Neural crest cell (in vitro differentiated cells): ENCODE measurements at places on chromosomes 16 and 17. TPM values are rescaled to one million over a fixed set of nuclear protein-coding genes. Genes with fewer than 3 reads are reported as not detected.

Gene C17orf78
- not detected in 2 replicates for total RNA-seq

Gene COG4
- total RNA-seq = 81.2 and 82.7 TPM in 2 replicates

Gene TMEM100
- total RNA-seq = 0.23 and 0.54 TPM in 2 replicates

Gene DHRS7C
- total RNA-seq = not detected in 2 replicates

Gene PPL
- 0.16 and 0.26 TPM in 2 replicates for total RNA-seq

Gene SLC9A5
- total RNA-seq = 3.3 and 4.4 TPM in 2 replicates

GRCh38 chr17:27206447-27206846 is 87.5 kb upstream of the WSB1 start:
- no peak for DNase-seq
- H3K4me1 ChIP-seq = no peaks in the 10 kb centered on the region
- peaks cover 20% of the 10 kb centered on the region for H3K27me3 ChIP-seq
- no peak overlapping the region for H3K4me3 ChIP-seq
- no peak overlapping the region for H3K27ac ChIP-seq

DNA sequence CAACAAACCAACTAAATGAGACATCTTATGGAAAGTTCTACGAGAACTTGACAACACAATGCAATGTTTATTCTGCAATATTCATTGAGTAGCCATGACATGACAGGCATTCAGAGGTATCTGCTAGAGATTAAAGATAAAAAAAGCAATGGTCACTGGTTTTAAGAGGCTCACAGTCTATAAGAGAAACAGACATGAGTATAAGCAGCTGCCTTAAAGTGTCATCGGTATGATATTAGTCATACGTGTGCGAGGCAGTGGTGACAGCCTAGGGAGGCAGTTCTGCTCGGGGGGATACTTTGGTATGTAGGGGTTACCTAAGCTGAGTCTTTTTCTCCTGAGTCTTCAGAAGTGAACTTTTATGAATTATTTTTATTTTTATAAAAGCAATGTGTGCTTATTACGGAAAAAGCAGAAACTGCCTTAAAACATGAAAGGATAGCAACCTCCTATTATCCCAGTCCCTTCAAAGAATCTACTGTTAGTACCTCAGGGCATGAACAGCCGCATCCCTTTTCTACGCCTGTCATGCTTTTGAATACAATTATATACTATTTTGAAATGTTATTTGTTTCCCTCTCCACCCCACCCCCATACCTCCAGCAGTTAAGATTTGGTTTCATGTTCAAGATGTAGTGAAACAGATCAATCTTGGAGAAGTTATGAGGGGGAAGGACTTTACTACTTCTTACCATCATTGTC is 7.7 kb downstream of the ST6GALNAC1 start:
- DNase-seq = no peak
- H3K27me3 ChIP-seq = no peaks in the 10 kb centered on the region
- peak overlapping the region; percentile 83 for H3K27ac ChIP-seq
- peaks cover 67% of the 10 kb centered on the region for H3K4me1 ChIP-seq

GRCh38 chr16:28324235-28324886 is 32.0 kb downstream of the SBK1 start:
- H3K4me1 ChIP-seq = peaks cover 5% of the 10 kb centered on the region
- no peak for DNase-seq
- H3K36me3 ChIP-seq = peaks cover 2% of the 10 kb centered on the region

DNA sequence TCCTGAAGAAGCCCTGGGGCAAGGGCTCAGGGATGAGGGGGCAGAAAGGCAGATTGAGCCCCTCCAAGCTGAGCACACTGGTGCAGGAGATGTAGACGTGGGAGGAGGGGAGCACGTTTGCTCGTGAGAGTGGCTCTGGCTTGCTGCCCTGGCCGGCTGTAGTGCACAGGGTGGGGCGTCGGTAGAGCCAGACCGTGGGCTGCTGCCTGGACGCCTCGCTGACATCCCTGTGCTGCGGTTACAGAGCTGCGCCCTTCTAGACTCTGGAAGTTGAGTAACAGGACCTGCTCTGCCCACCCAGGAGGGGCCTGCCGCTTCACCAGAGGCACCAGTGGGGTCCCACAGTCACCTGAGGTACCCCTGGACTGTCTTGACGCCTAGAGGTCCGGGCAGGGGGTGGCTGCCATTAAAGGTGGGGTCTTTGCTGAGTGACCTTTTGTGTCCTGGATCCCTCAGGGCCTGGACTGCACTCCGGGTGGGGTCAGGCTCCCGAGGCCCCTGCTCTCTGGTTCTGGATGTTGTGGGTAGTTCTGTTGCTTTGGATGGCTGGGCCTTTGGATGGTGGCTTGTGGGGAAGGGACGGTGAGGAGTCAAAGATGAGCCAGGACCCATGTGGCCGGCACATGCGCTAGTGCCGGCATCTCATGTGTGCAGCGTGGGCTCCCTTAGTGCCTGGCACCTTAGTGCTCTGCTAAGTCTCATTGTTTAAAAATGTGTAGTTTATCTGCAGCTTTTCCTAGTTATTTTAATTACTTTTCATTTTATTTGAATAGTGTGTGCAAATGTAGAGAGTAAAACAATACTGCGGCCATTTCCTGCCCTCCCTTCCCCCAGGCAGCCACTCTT is 41.7 kb downstream of the PGS1 start:
- no peak for DNase-seq
- no peak overlapping the region for H3K4me3 ChIP-seq
- peak overlapping the region; percentile 16 for H3K27ac ChIP-seq
- H3K36me3 ChIP-seq = peaks cover 5% of the 10 kb centered on the region
- H3K4me1 ChIP-seq = no peaks in the 10 kb centered on the region

GRCh38 chr17:74824961-74825627 is 34.6 kb downstream of the GRIN2C start:
- peaks cover 4% of the 10 kb centered on the region for H3K4me1 ChIP-seq
- no peak for DNase-seq
- peak overlapping the region; percentile 43 for H3K27ac ChIP-seq

DNA sequence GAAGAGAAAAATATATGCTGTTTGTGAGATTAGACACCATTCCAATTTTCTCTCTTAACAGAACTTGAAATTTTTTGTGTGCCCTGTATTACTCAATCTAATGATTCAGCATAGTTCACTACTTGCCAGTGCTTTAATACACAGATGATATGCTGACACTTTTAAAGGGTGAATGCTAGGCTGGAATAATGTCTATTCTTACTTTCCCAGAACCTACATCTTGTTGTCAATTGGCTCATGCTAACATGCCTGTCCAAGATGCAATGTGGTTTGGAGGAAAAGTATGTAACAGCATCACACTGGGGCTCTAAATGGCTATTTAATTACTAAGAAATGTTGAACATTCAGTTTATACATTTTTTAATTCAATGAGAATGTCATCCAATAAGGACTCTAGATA is 7.6 kb upstream of the MAP2K6 start:
- no peaks in the 10 kb centered on the region for H3K36me3 ChIP-seq
- no peaks in the 10 kb centered on the region for H3K27me3 ChIP-seq
- no peak overlapping the region for H3K4me3 ChIP-seq
- no peaks in the 10 kb centered on the region for H3K4me1 ChIP-seq

DNA sequence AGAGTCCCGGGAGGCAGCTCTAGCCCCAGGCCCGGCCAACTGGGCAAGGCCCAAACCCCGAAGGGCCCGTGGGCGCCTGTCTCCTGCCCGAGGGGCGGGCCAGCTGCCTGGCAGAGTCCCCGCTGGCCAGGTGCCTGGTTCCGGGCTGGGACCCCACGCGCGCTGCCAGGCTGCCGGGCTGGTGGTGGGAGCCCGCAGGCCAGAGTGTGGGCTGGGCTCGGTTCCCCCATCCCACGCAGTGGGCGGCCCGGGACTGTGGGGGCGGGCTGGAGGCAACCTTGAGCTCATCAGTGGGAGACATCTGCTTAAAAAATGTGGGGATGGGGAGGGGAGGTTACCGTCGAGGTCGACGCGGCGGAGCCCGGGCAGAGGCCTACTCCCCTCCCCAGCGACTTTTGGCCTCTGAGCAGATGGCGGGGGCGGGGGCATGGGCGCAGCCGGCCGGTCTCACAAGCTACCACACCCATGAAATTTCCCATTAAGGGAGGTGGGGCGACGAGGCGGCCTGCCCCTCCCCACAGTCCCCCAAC is 176.4 kb upstream of the GSE1 start:
- H3K4me1 ChIP-seq = peaks cover 25% of the 10 kb centered on the region
- H3K4me3 ChIP-seq = no peak overlapping the region
- DNase-seq = peak; percentile 36
- H3K36me3 ChIP-seq = no peaks in the 10 kb centered on the region
